Activated naive CD4-positive, alpha-beta T cell (primary cell): ENCODE measurements at places on chromosomes 7 and 10.

DNA sequence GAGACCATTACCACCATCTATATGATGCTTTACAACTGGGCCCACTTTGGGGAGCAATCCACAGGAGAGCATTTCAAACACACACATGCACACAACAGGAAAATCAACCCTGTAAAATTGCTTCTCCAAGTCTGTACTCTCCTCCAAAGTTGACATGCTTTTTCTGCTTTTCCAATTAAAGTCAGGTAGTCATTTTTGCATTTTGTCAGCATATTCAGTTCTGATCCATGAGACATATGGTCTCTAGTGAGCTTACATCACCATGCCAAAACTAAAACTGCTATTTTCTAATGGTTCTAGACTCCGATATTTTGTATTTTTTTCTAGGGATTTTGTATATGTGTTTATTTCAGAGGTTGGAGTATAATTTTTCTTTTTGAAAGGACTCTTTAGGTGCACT lies 373.5 kb upstream of the LRRTM3 start:
- no peak for DNase-seq

DNA sequence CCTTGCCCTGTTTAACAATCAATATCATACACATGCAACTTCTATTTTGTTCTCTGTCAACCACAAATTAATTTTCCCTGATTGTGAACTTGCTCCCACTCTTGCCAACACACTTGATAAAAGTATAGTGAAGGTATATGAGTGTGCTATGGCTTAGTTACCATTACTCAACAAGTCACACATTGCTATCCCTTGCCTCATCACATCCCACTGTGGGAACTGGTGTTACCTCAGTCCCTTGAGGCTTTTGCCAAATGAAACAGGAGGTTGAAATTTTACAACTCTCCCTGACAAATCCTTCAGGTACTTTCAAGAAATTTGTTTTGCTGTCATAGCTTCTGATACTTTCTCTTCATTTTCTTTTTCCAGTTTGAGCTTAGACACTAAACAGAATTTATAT lies 472.5 kb upstream of the SEMA3D start:
- no peak for DNase-seq

- no peak for DNase-seq
Measured at GRCh38 chr10:88070080-88070880, 206.9 kb downstream of the PTEN start.

GRCh38 chr10:102311025-102311420 lies 65.7 kb downstream of the GBF1 start:
- no peak for DNase-seq

- no peak for DNase-seq
Measured at GRCh38 chr10:17081431-17081830, 48.2 kb downstream of the CUBN start.

DNA sequence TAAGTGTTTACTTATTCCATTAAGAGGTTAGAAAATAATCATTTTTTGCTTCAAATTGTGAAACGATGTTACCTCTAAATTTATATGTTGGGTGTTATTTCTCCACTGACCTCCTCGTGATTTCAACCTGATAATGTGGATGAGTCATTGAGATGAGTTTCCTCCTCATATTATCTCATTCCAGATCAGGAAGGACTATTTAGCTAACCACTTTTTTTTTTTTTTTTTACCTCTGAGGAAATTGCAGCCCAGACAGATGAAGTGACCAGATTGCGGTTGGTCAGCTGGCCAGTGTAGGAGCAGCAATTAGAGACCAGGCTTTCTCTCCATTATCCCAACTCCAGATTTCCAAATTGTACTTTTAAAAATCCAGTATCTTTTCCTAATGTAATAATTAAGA lies 248.7 kb downstream of the FZD1 start:
- DNase-seq, result no peak

- DNase-seq, result no peak
Measured at GRCh38 chr7:15525652-15526263, 36.1 kb downstream of the AGMO start.

DNA sequence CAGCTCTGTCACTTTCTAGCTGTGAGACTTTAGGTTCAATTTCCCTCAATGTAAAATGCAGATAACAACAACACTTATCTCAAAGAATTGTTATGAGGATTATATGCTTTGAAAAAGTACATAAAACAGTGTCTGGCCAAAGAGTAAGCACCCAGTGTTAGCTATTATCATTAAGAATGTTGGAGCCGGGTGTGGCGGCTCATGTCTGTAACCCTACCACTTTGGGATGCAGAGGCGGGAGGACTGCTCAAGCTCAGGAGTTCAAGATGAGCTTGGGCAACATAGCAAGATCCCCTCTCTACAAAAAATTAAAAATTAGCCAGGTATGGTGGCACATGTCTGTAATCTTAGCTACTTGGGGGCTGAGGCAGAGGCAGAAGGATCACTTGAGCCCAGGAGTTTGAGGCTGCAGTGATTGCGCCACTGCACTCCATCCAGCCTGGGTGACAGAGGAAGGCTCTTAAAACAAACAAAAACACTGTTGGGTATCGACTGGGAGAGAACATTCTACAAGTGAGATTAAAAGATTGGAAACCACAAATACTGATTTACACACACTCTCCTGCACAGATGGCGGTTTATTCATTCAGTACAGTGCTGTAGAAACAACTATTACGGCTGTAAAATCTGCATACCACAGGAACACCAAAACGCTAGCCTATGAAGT lies 107.3 kb downstream of the PROSER2 start:
- DNase-seq, result no peak

DNA sequence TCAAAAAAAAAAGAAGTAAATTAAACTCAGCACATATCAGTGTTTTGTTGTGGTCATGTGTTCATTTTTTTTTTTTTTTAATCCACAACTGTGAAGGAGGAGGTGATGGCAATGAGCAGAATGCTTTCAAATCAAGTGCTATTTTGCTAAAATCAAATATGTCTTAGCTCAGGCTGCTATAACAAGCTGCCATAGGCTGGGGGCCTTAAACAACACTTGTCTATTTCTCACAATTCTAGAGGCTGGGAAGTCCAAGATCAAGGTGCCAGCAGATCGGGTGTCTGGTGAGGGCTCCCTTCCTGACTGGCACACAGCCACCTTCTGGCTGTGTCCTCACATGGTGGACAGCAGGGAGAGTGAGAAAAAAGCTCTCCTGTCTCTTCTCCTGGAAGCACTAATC lies 203.9 kb downstream of the FAM107B start:
- DNase-seq, result no peak

- no peak for DNase-seq
Measured at GRCh38 chr7:107220356-107220755, 51.6 kb downstream of the HBP1 start.

DNA sequence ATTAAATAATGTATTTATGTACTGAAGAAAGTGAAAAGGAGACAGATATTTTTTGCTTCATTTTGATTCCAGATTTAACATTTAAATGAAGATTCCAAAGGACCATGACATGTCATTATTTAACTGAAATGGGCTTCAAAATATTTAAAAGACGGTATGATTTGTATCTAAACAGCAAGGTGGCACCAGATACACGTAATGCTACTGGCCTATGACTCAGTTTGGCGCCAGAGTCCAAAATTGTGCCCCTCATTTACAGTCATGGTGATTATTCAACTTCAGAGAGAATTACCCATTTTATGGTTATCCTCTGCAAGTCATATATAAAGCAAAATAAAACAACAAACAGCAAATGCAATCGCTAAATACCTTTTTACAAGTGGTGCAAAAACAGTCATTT lies 94.5 kb downstream of the ETV1 start:
- no peak for DNase-seq

DNA sequence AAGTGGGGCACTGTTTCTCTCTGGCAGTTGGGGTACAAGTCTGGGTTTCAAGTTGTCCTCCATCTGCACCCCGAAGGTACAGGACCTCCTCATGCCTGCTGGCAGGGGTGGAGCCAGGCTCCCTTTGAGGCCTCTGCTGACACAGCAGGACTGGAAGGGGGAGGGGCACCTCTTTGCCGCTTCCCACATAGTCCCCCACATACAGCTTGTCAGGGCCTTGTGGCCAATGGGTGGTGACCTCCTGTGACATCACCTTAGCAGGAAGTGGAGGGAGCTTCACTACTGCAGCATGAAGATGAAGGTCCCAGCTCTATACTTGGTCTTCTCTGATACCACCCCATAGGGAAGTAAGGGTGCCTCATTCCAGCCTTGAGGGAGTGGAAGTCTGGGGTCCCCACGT lies 167.8 kb downstream of the RAMP3 start:
- no peak for DNase-seq

DNA sequence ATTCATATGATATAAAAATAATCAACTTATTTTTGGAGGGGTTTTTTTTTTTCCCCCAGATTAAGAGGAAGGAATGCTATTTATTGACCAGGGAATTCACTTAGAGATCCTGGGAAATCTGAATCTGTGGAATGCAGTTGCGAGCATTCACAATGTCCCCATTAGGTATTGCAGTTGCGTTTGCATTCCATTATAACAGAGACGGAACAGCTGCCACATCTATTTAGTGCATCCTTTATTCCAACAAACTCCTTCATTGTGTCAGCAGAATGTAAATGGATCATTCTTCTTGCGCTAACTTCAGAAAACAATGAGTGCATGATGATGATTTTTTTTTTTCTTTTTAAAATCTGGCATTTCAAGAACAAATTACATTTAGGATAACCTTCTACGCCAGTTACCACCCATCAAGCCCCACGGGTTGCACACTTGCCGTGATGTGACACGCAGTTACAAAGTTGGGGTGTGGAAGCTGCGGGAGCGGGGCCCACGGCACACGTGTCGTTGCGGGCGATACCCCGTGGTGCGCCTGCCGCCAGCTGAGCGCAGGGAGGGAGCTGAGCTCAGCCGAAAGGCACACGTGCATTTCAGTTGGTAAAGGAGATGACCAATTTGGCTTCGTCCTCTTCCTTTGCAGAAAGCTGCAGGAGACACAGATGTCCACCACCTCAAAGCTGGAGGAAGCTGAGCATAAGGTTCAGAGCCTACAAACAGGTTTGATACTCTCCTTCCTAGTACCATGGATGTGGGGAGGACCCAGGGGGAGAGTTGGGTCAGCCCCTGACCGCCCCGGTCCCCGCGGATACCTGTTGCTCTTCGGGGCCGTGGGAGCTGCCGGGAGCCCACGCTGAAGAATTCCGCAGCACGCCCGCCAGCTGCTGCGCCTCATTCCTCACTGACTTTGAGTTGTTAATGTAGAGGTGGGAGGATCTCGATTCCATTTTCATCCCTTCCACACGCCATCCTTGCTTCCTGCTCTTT lies 175.3 kb upstream of the SH2B2 start:
- no peak for DNase-seq

GRCh38 chr7:20539201-20539600 lies 76.3 kb upstream of the ABCB5 start:
- no peak for DNase-seq

GRCh38 chr7:7867846-7868571 lies 100.6 kb upstream of the GLCCI1 start:
- no peak for DNase-seq

GRCh38 chr10:114327537-114328440 lies 76.5 kb downstream of the AFAP1L2 start:
- DNase-seq, result no peak

- no peak for DNase-seq
Measured at GRCh38 chr7:22612776-22613175, 112.8 kb upstream of the STEAP1B start.

GRCh38 chr10:104242545-104242944 lies 10.4 kb upstream of the CFAP43 start:
- DNase-seq, result no peak

GRCh38 chr10:64271508-64271907 lies 750.3 kb downstream of the REEP3 start:
- no peak for DNase-seq

DNA sequence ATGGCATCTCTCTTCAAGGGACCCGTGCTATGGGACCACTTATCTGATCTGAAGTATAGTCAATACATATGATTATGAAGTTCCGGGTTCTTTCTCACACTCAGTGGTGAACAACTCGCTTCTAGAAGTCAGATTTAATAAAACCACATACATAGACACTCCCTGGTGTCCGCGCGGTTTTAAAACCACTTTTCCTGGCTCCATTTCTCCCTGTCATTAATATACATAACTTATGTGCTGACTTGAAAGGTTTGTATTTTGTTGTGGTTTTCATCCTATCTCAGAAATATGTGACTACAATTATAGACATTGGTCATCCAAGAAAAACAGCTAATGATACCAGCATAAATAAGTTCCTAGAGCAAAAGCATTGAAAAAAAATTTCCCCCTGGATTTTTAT lies 34.0 kb downstream of the SVIL start:
- no peak for DNase-seq

GRCh38 chr10:131815266-131816156 lies 85.3 kb upstream of the PPP2R2D start:
- DNase-seq, result no peak

GRCh38 chr10:6208799-6209235 lies 6.1 kb downstream of the PFKFB3 start:
- no peak for DNase-seq

- DNase-seq, result no peak
Measured at GRCh38 chr10:132283604-132284382, 24.0 kb downstream of the STK32C start.

- DNase-seq, result no peak
Measured at GRCh38 chr7:148863324-148863723, 20.8 kb downstream of the EZH2 start.

GRCh38 chr7:76300166-76300731 lies 2.2 kb upstream of the HSPB1 start:
- DNase-seq, result no peak

GRCh38 chr10:8242295-8242872 lies 187.9 kb downstream of the GATA3 start:
- DNase-seq, result no peak

- DNase-seq, result no peak
Measured at GRCh38 chr10:50260791-50261281, 9.5 kb upstream of the ASAH2 start.

DNA sequence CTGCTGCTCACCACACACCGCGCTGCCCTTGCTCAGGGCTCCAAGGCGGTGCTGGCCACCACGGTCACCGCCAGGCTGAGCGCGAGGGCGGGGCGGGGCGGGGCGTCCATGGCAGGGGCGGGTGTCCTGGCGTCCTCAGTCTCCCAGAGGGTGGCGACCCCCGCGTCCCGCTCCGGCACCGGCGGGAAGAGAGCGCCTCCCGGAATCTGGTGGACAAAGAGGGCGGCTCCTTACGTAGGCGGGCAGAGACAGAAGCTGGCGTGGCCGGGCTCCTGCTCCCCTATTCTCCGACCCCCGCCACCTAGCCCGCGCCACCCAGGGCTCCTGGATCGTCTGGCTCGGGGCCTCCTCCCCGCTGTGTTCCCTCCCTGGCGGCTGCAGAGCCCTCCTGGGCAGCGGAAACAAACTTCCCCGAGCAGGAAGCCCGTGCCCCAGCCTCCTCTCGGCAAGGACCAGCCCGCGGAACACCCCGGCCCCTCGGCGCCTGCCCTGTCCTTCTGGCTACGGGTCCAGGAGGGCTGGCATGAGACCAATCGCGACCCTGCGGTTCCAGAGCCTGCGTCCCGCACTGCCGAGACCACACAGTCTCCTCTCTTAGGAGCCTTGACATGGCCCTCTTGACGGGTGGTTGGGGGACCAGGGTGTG lies 133.8 kb upstream of the ZNF92 start:
- DNase-seq, result no peak

DNA sequence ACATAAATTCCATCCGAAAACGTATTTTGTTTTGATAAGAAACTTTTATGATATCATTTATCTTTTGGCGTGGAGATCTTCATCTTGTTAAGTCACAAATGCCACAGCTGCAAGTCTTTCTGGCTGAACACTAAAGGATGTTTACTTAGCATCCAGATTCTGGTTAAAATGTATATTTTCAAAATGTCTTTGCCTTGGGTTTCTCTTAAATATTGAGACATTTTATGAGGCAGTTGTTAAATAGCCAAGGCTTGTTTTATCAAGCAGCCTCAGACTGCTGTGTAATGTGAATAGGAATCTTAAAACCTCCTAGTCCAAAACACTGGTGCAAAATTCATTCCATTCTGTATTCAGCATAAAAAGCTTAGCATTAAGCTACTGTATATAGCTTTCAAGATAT lies 136.3 kb upstream of the FZD1 start:
- DNase-seq, result no peak
